CD8-positive, alpha-beta T cell (primary cell): ENCODE measurements at places on chromosomes 2 and 18.

- no peak for DNase-seq
These were observed 199.8 kb downstream of the KCNE4 start for GRCh38 chr2:223251656-223252229.

DNA sequence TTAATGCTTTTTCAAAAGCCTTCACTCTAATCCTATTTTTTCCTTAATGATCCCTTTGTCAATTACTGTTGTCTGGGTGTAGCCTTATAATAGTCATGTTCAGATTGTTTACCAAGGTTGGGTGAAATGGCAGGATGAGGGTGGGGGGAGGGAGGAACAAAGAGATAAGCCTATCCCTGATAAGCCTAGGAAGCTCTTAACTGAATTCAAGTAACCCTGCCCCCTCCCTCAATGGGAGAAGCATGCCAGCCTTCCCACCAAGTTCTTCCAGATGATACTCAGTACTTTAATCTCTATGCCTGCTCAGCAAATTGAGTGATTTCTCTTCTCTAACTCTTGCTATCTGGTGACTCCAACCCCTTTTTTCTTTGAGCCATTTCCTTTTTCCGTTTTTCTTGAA is 180.3 kb upstream of the ETAA1 start:
- no peak for DNase-seq

DNA sequence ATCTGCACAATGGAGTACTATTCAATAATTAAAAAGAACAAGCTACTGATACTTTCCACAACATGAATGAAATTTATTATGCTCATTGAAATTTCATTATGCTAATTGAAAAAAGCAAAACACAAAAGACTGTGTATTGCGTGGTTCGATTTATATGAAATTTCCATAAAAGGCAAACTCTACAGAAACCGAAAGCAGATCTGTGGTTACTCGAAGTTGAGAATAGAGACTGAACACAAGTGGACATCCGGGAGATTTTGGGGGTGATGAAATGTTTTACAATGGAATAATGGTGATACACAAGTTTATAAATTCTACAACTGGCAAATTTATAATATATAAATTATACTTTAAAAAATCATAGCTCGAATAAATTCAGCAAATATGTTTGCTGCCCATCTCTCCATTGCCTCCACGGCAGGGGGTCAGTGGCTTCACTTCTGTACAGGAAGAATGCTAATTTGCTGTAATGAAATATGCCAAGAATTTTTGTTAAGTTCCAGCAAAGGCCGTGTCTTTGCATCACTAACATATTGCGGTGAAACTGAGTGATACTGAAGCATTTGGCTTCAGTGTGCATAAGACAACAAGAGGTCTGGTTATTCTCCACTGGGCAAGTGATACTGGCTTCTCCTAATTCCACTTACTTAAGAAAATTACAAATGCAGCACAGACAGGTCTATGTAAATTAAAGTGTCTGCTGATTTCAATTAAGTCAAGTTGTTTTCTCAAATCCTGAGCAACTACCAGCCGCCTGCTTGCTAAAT is 96.7 kb downstream of the TMEM163 start:
- no peak for DNase-seq

GRCh38 chr2:108304975-108305374 is 16.3 kb downstream of the SULT1C2 start:
- DNase-seq: no peak

- DNase-seq: no peak
These were observed 36.9 kb upstream of the BMPR2 start for GRCh38 chr2:202339071-202339870.

- no peak for DNase-seq
These were observed 1179.0 kb upstream of the ACVR2A start for GRCh38 chr2:146665800-146666199.

GRCh38 chr2:10400978-10401951 is 46.9 kb downstream of the ODC1 start:
- DNase-seq: no peak
